ENCODE measurements at places on chromosomes 3 and 15.

DNA sequence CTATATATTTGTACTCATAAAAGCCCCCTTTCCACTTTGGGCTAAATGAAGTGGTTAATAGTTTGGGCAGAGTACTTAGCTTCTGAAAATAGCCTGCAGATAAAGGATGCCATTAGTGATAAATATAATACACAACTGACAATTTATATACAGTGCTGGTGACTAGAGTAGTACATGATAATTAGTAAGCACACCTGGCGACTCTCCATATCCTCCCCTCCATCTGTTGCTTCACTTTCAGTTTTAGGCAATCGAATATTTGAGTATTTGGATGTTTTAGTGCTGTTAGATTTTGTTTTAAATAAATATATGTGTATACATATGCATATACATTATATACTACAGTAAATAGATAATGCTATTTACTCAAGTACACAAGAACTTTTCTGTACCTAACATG lies 35.9 kb upstream of the CHMP2B start:
- no peak for DNase-seq

GRCh38 chr3:174639406-174639805 lies 219.7 kb upstream of the NAALADL2 start:
- no peak for DNase-seq

- DNase-seq: peak; percentile 28
These were observed 33.3 kb downstream of the GLB1 start for GRCh38 chr3:33063651-33064051.

GRCh38 chr3:148643389-148643840 lies 54.3 kb upstream of the AGTR1 start:
- peak; percentile 74 for DNase-seq

GRCh38 chr3:10162185-10162584 lies 2.5 kb upstream of the IRAK2 start:
- no peak for DNase-seq

Measured in choroid plexus epithelial cell (primary cell).